CD4-positive, alpha-beta memory T cell (primary cell): ENCODE measurements at places on chromosomes 5 and 9. TPM values are rescaled to one million over a fixed set of nuclear protein-coding genes. Genes with fewer than 3 reads are reported as not detected.

TMEM252 gene
- polyA plus RNA-seq = not detected

ALDH1A1 gene
- polyA plus RNA-seq = not detected

RLN2 gene
- polyA plus RNA-seq = 8.5 TPM

DNA sequence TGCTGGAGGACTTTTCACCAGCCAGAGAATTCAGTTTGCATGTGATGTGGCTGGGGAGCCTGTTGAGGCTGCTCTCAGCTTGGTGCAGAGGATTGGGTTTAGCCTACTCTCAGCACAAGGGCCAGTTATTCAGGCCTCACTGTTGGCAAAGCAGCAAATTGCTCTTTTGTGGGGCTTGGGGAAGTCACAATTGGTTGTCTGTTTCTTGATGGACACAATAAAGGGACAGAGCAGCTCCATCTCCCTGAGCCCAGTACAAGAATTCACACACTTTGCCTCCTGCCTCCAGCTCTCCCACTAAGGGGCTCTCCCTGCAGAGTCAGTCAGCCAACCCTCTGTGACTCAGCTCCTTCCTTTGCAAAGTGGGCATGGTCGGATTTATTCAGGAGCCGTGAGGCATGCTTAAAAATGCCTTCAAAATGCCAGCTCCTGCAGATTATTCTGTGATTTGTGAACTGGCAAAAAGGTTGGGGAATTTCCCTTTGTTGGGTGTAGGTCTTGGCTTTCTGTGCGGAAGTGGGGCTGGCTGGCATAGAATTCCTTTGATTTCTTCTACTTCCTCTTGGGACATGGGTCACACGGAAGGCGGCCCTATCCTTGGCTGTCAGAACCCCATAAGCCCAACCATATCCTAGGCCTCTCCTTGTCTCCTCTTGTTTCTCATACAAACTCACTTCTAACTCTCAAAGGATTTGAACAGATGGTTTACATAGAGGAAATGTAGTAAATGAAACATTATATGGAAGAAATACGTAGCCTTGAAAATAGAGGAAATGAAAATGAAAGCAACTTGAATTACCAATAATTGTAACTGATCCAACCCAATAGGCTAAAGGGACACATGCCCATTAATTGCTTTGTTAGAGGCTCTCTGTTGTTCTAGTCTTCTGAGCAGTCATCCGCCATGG is 118.7 kb upstream of the CD180 start:
- H3K4me1 ChIP-seq = no peaks in the 10 kb centered on the region
- H3K27ac ChIP-seq = no peak overlapping the region
- no peak overlapping the region for H3K4me3 ChIP-seq

GRCh38 chr9:120522032-120522431 is 57.9 kb downstream of the CDK5RAP2 start:
- H3K27me3 ChIP-seq = no peaks in the 10 kb centered on the region
- peaks cover 46% of the 10 kb centered on the region for H3K36me3 ChIP-seq
- DNase-seq = no peak
- no peaks in the 10 kb centered on the region for H3K4me1 ChIP-seq

- H3K27ac ChIP-seq = no peak overlapping the region
- H3K4me3 ChIP-seq = no peak overlapping the region
- H3K27me3 ChIP-seq = no peaks in the 10 kb centered on the region
- DNase-seq = no peak
- no peaks in the 10 kb centered on the region for H3K36me3 ChIP-seq
- H3K4me1 ChIP-seq = no peaks in the 10 kb centered on the region
Observed at GRCh38 chr5:134019636-134020035, 14.9 kb upstream of the VDAC1 start.

GRCh38 chr9:114048533-114049415 is 29.3 kb downstream of the AMBP start:
- H3K4me3 ChIP-seq = no peak overlapping the region
- no peak overlapping the region for H3K27ac ChIP-seq
- no peaks in the 10 kb centered on the region for H3K27me3 ChIP-seq
- DNase-seq = no peak
- H3K36me3 ChIP-seq = no peaks in the 10 kb centered on the region

DNA sequence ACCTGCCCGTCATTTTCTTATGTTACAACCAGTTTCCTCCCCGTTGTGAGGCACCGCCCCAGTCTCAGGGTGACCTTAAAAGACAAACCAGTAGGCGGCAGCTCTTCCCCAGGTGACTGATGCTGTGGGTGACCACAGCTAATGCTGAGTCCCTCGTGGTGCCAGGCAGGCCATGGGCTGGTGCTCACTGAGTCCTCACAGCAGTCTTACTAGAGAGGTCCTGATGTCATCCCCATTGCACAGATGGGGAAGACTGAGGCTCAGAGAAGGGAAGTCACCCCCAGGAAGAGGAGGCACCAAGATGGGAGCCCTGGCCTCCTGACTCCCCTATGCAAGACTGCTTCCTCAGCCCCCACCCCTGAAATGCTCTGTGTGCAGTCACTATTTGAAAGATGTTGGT is 978 bp downstream of the CFAP157 start:
- DNase-seq = peak; percentile 59

GRCh38 chr5:38420246-38420645 is 136.2 kb downstream of the LIFR start:
- no peaks in the 10 kb centered on the region for H3K4me1 ChIP-seq
- no peaks in the 10 kb centered on the region for H3K36me3 ChIP-seq
- no peak overlapping the region for H3K4me3 ChIP-seq
